Activated naive CD8-positive, alpha-beta T cell treated with anti-CD3 and anti-CD28 coated beads, Interleukin-2, amount 50 U/mL, for 24 hours (primary cell): ENCODE measurements at places on chromosomes 3 and 15.

DNA sequence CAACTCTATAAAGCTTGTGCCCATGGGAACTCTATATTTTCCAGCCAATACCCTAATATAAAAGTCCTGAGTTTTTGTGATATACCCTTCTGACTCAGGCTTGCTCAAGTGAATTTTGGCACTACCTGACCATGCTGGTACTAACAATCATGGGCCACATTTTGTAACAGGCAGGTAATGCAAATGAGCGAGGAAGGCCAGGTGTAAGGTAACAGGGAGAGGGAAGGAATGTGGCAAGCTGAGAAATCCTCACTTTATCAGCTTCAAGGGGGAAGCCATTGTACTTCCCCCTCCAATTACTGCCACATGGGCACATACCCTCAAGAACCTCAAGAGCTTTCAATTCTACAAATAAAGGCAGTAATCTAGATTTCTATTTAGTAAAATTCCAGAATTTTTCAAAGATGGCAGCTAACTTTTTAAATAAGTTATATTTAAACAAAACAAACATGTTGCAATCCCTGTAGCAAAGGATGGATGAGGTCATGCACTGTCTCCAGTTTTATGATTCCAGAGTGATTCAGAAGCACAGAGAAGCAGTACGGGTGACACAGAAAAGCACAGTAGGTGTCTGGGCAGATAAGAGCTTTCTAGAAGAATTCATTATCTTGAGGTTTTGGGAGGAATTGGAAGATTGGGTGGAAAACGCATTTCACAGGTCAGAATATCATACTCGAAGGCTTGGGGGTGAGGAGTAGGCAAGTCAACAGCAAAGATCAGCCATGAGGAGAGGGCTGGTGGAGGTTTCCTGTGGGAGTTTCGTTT lies 87.6 kb downstream of the FOXP1 start:
- no peak for DNase-seq

GRCh38 chr15:47787875-47788274 lies 70.6 kb downstream of the SEMA6D start:
- no peak for DNase-seq

GRCh38 chr3:134901461-134901860 lies 106.4 kb downstream of the EPHB1 start:
- DNase-seq: no peak

DNA sequence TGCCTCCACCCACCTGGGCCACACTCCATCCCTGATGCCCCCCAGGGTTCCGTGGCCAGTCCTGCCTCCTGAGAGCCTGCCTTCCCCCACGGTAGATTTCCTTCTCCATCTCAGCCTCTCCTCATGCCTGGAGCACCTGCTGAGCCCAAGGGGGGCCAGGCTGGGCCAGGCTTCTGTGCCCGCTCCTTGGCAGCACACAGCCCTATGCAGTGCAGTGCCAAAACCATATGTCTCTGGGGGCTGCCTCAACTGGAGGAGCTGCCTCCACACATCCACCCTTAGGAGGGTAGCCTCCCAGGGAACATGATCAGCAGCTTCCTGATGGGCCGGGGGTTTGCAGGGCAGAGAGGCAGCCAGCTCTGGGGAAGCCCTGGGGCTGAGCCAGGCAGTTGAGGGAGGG lies 24.6 kb upstream of the GATA2 start:
- DNase-seq: no peak

- no peak for DNase-seq
These were observed 13.1 kb downstream of the PLAAT1 start for GRCh38 chr3:193253986-193254660.

- no peak for DNase-seq
These were observed 5.6 kb upstream of the TNIK start for GRCh38 chr3:171465763-171466162.

DNA sequence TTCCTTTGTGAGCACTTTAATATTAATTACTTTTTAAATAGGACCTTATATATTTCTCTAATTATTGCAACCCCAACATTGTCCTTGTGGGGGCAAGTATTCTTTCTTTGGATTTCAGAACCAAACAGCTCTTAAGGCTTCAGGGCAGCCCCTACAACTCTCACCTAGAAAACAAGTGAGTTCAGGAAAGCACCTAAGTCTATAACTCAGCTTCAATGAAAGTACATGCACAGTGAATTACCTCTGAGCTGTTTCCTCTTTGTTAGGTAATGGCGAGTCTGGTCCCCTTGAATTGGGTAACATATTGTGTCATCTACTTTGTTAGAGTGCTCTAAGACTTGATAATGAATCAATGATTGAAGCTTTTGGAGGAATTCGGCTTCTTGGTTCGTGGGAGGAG lies 545.7 kb downstream of the NLGN1 start:
- DNase-seq: no peak

DNA sequence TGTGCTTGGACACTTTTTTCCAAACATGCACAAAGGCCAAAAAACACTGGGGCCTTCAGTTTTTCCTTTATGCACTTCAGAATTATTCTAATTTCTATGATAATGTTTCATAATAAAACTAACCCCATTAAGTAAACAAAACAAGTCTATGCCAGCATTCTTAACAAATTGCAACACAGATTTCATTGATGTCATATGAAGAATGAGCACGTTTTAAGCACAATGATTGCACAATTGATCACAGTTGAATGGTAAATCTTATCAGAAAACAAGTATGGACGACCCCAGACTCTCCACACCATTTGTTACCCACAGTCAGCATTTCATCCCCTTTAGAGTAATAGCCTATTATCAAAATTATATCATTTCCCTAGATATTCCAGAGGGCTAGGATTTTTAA lies 46.7 kb upstream of the PROK2 start:
- DNase-seq: no peak

GRCh38 chr15:73284090-73284716 lies 84.6 kb downstream of the HCN4 start:
- no peak for DNase-seq

- no peak for DNase-seq
These were observed 99.1 kb downstream of the CPN2 start for GRCh38 chr3:194251891-194252560.

DNA sequence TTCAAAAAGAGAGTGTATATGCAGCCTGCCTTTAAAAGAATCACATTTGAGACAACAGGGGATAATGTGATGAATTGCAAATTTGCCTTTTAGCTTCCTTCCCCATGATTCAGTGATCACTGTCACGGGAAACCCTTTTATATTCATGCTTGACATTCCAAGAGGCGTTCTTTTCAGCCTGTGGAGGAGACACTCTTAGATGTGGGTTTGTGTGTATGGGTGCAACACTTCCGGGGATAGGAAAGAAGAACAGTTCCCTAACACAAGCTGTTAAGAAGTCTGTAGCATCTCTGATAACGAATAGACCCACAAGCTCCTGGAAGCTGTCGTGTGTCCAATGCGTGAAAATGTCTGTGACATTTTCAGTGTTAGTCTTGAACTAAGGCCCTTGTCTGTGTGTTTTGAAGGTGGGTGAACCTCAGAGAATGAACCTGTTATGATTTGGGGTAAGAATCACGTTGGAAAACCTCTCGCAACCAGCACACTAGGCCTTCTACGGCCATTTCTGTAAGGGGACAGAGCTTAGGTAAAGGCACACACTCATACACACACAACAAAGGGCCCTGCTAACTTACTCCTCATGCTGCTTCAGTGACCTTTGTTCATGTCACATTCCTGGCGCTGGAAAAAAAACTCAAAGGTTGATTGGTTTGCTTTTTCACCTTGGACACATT lies 229.2 kb upstream of the ST8SIA2 start:
- DNase-seq: no peak

GRCh38 chr3:189529468-189529867 lies 101.7 kb upstream of the TP63 start:
- DNase-seq: no peak

- DNase-seq: no peak
These were observed 49.4 kb upstream of the ROBO1 start for GRCh38 chr3:79817224-79817623.

- no peak for DNase-seq
These were observed 18.4 kb downstream of the SRGAP3 start for GRCh38 chr3:9231006-9231405.

GRCh38 chr3:3351226-3351625 lies 171.7 kb upstream of the CRBN start:
- DNase-seq: no peak

- DNase-seq: no peak
These were observed 770.6 kb upstream of the NR2F2 start for GRCh38 chr15:95559875-95560394.

DNA sequence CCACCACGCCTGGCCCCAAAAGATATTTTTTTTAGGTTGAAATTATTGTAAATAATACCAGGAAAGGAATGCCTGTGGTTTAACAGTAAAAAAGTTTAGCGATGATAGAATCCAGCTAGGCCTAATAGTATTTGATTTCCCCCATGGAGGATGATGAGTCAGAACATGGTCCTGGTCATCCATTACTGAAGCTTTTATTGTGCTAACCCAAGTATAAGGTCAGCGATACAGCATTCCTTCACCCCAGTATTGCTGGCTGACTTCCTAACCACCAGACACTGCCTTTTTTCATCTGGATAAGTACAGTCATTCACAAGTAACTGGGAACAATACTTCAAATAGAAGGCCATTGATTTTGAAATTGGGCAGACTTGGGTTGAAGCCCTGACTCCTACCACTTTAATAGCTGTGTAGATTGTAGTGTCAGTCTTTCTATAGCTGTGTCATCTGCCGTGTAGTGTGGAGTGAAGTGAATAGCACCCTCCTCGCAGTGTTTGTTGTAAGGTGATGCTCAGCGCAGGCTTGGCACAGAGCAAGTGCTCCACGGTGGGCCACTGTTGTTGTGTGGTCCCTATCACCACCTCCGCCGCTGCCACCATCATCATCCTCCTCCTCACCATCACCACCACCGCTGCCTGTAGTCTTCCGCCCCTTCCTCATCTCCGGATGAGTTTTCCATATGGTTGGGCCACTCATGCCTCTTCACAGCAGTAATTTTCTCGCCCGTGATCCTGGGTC lies 436.0 kb upstream of the TPM1 start:
- no peak for DNase-seq
